PC-9 (cell line): ENCODE measurements at places on chromosomes 12 and 14. TPM values are rescaled to one million over a fixed set of nuclear protein-coding genes. Genes with fewer than 3 reads are reported as not detected.

- no peak for DNase-seq
These were observed 341.0 kb downstream of the ZFP36L1 start for GRCh38 chr14:68451696-68452373.

- DNase-seq, result no peak
These were observed 506 bp upstream of the OR10P1 start for GRCh38 chr12:55636116-55636655.

Gene HPD
- 0.35 and 0.92 TPM in 2 replicates for total RNA-seq

Gene TMBIM6
- 685 and 690 TPM in 2 replicates for total RNA-seq

GRCh38 chr14:102117852-102118251 is 21.8 kb upstream of the WDR20 start:
- no peak for DNase-seq

Gene KRT73
- not detected in 2 replicates for total RNA-seq

Gene TSHR
- total RNA-seq, result not detected in 2 replicates

DNA sequence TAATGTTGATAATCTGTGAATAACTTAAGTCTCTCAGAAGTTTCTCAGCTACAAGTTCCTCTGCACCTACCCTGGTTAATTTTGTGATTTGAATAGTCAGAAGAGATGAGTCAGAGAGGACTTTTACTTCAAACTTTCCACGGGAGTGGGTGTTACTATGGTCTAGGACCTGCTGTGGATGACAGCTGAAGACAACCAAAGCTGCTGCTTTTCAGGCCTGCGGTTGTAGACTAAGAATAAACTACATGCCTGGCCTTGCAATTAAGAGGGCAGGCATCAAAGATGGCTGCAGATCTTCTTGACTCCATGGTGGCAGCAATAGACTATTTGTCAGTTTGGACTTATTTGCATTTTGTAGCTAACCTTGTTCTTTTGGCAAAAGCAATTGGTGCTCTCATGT is 227.1 kb upstream of the KRR1 start:
- no peak for DNase-seq

Gene C12orf60
- 3.3 and 4.0 TPM in 2 replicates for total RNA-seq

DNA sequence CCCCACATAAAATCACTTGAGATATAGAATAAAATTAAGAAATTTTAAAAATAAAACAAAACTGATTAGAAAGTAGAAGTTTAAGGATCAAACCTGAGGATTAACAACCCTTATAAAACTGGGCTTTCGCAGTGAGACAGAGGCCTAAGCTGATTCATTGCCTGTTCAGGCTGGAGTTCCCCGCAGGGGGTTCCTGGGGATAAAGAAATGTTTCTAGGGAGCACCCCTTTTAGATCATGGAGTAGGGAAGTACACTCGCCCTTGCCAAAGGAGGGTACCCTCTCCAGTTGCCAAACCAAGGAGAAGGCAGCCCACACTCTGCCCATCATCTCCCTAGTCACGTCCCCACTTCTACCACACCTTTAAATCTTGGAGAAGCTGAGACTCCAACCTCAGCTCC is 6.8 kb downstream of the GLIPR1 start:
- DNase-seq, result no peak

GRCh38 chr14:57464008-57464730 is 29.5 kb downstream of the CCDC198 start:
- DNase-seq, result no peak

GRCh38 chr14:80615831-80616230 is 325.7 kb downstream of the CEP128 start:
- DNase-seq, result no peak

Gene GPR132
- 0.98 TPM in 1 of 2 replicates, not detected in the other for total RNA-seq

Gene RASAL1
- total RNA-seq, result 14.9 and 23.6 TPM in 2 replicates

DNA sequence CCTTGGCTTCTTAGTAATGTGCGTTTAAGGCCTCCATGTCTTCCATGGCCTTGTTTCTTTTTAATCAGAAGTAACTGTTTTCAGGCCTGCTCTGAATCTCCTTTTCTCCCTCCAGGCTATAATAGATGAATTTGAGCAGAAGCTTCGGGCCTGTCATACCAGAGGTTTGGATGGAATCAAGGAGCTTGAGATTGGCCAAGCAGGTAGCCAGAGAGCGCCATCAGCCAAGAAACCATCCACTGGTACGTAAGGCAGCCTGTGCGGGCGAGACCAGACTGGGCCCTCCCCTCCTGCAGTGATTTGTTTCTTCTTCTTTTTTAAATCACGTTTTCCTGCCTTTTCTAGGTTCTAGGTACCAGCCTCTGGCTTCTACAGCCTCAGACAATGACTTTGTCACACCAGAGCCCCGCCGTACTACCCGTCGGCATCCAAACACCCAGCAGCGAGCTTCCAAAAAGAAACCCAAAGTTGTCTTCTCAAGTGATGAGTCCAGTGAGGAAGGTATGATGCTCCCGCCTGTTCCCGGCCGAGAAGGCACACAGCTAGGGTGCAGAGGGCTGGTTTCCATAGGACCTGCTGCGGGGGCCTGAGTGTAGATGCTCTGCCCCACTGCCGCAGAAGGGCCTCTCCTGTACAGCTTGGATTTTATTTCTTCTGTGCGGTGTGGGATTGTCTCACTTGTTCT is 3.6 kb upstream of the GAPDH start:
- no peak for DNase-seq

GRCh38 chr14:81070511-81070910 is 115.1 kb downstream of the TSHR start:
- no peak for DNase-seq

Gene HCAR3
- total RNA-seq, result 0.38 and 0.44 TPM in 2 replicates

GRCh38 chr14:61525293-61526011 is 169.9 kb upstream of the HIF1A start:
- peak; percentile 100 for DNase-seq

DNA sequence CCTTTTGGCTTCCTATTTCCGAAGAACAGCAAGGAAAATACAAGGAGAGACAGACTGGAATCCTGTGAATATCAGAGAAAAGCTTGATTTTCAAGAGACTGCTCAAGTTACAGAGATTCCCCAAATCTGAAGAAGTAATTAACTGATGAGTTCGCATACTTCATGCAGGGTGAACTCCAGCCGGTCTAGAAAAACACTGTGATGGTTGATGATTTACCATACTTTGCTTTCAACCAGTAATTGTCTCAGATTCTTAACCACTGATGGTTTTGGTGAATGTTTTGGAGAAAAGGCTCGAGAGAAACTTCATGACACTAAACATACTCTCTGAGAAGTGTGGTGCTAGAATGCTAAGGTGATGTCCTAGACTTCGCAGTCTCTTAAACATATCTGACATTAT is 4.4 kb upstream of the PLXNC1 start:
- no peak for DNase-seq

- DNase-seq, result no peak
These were observed 44.8 kb downstream of the ARHGAP5 start for GRCh38 chr14:32121948-32122347.

DNA sequence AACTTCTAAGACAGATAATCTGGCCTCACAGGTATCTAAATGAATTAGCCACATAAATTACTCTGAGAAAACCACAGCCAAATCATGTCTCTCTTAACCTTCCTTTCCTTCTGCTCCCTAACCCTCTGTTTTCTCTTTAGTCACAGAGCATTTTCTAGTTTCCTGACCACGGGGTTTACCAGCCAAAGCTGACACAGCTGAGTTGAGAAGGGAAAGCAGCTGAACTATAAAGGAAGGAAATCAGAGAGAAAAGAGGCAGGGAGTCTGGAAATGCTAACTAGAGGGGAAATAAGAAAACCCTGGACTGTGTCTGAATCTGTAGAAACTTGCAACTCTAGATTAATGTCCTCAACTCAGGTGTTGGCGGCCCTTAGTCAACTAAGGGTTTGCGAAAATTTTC is 24.4 kb downstream of the ANKS1B start:
- no peak for DNase-seq

DNA sequence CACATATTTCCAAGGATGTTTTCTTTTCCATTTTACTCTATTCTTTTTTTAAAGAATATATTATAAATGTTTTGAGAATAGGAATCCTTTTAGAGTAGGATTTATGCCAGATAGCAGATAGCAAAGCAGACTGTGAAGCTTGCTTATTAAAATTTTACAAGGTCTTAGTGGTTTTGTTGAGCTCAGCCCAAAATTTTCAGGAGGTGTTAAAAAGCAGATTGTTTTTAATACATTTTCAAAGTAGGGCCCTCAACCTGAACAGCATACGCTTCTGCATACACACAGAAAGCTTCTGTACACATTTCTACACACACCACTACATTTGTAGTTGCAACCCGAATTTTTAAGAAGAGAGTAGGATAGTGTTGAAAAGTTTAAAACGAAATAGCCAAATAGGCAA is 151.0 kb downstream of the EPS8 start:
- DNase-seq, result no peak

Gene YY1
- total RNA-seq, result 32.3 and 35.8 TPM in 2 replicates

GRCh38 chr14:106681568-106681967 is 1155.2 kb downstream of the TMEM121 start:
- DNase-seq, result no peak

DNA sequence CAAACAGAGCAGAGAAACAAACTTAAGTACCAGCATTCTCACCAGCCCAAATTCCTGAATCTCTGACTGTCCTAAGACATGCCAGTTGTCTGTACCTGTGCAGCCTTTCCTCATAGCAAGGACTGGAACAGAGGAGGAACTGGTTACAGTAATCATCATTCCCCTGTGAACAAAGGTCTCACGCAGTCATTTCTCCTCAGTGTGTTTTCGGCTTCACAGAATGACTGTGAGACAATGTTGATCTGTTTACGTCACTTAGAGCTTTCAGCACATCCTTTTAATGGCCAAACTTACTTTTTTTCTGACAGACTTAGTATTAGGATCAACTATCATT is 169.0 kb downstream of the FBXL14 start:
- DNase-seq, result no peak

DNA sequence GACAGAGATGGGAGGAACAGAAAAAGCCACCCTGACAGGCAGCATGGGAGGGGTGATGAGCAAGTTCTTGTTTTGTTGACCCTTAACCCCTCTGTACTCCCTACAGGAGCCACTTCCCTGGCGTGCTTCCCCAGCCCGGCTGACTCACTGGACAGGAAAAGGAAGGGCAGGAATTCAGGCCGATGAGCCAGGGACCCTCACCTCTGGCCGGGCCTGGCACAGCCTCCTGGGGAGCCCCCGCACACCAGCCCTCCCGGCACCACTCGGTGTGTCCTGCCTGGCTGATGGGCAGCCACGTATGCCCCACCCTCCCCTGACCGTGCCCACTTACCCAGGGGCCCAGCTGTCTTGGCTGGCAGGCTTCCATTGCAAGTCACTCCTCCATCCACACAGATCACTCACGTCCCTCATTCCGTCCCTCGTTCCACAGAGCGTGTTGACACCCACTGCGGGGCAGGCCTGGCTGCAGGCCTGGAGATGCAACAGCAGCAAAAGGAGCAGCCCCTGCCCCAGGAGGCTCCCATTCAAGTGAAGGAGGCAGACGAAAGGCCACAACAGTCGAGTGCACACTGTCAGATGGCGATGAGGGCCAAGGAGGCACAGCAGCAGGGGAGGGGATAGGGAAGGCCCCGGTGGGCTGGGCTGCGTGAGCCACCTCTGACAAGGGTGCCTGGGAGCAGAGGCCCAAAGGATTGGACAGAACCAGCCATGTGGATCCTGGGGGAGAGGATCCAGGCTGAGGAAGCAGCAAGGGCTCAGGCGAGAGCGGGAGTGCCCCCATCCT is 19.7 kb upstream of the CD9 start:
- peak; percentile 46 for DNase-seq

DNA sequence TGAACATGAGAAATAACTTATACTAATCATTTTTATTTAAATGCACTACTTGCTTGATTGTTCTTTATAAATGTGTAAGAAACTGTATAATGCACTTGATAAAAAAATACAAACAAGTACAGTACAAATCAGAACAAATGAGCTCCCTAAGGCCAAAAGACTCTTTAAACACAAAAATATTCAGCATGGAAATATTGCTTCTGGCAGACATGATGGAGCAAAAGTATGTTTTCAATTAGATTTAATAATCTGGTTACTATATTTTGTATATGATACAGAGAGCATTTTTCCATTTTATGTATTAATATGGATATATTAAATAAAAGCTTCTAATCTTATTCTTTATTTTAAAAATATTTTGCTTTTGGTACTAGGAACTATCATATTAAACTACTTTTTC is 800.2 kb upstream of the LRFN5 start:
- no peak for DNase-seq

Gene AP5M1
- total RNA-seq, result 18.5 and 28.3 TPM in 2 replicates

DNA sequence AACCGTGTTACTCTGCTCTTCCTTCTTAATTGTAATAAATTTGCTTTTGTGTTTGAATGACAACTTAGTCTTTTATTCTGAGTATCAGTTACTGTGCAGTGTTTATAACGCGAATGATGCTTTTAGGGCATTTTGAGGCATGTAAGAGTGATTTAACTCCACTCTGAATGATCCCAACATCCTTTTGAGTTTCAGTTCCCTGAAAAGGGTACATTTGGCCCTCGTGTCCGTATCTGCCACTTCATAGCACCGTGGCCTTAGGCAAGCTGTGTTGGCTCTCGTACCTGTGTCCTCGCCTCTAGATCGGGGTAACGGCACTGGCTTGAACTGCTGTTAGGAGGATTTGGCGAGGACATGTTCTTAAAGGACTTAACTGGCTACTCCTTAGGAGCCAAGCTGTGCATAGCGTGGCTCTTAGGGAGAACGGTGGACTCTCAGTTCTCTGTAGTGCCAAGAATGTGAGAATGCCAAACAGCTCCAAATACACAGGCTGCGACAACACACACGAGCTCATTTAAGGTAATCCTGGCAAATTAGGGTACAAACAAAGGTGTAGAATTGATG is 92.0 kb downstream of the PPP2R5C start:
- no peak for DNase-seq

Gene KRAS
- total RNA-seq, result 34.0 and 40.0 TPM in 2 replicates

DNA sequence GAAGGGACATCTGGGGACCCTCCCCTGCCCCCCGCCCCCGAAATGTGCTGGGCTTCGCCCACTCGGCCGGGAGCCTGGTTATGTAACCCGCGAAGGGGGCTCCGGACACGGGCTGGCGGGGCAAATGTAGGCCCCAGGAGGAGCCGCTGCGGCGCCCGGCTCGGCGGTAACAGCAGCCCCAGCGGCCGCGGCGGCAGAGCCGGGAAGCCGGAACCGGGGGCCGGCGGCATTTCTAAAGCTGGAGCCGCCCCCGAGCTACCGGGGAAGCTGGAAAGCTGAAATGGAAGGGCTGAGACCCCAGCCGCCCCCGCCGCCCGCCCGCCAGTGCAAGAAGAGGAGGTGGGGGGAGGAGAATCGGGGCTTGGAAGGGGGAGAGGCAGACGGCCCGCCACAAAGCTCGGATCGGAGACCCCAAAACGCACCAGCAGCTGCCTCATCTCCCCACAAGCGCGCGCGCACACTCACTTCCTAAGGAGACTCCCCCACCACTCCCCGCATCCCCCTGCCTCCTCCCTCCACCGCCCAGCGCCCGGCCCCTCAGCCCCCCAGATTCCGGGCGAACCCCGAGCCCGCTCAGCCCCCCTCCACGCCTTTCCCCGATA is 1.5 kb downstream of the KDM2B start:
- DNase-seq, result no peak

DNA sequence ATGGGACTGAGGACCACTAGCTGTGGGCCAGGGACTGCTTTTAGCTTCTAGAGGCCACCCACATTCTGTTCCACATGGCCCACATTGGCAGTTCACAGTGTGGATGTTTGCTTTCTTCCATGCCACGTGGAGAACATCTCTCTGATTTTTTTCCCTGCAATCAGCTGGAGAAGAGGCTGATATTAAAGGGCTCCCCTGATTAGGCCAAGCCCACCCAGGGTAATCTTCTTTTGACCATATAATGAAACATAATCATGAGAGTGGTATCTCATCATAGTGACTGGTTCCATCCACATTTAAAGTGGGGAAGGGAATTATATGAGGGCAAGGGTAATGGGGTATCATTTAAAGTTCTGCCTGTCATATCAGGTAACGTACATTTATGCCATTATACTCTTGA is 15.8 kb downstream of the DAAM1 start:
- no peak for DNase-seq
